ENCODE measurements at places on chromosomes 6 and 20. TPM values are rescaled to one million over a fixed set of nuclear protein-coding genes. Genes with fewer than 3 reads are reported as not detected.

DNA sequence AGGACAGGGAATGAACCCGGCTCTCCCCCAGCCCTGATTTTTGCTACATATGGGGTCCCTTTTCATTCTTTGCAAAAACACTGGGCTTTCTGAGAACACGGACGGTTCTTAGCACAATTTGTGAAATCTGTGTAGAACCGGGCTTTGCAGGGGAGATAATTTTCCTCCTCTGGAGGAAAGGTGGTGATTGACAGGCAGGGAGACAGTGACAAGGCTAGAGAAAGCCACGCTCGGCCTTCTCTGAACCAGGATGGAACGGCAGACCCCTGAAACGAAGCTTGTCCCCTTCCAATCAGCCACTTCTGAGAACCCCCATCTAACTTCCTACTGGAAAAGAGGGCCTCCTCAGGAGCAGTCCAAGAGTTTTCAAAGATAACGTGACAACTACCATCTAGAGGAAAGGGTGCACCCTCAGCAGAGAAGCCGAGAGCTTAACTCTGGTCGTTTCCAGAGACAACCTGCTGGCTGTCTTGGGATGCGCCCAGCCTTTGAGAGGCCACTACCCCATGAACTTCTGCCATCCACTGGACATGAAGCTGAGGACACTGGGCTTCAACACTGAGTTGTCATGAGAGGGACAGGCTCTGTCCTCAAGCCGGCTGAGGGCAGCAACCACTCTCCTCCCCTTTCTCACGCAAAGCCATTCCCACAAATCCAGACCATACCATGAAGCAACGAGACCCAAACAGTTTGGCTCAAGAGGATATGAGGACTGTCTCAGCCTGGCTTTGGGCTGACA is 28.8 kb upstream of the ZBP1 start:
- no peak for DNase-seq

- DNase-seq: peak; percentile 79
These were observed 72.9 kb downstream of the SNX5 start for GRCh38 chr20:17895641-17896171.

- DNase-seq: peak; percentile 31
These were observed 87.6 kb downstream of the ERMARD start for GRCh38 chr6:169839029-169839481.

Gene LMBRD1
- 85.3 TPM for total RNA-seq

GRCh38 chr20:37375227-37375626 is 29.3 kb downstream of the SRC start:
- peak; percentile 2 for DNase-seq

DNA sequence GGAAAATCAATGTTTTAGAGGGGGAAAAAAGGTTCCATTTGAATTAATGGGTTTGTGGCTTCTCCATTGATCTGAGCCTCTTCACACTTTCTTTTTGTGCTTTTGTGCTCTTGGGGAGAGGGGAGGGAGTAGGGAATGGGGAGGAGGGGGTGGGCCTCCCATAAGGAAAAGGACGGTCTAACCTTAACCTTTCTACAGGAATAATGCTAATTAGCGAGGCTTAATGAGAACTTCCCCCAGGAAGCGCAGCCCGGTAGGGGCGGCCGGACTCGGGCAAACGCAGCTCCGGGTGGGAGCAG is 103.0 kb downstream of the NOL4L start:
- DNase-seq: no peak

Gene OR2H2
- not detected for total RNA-seq

DNA sequence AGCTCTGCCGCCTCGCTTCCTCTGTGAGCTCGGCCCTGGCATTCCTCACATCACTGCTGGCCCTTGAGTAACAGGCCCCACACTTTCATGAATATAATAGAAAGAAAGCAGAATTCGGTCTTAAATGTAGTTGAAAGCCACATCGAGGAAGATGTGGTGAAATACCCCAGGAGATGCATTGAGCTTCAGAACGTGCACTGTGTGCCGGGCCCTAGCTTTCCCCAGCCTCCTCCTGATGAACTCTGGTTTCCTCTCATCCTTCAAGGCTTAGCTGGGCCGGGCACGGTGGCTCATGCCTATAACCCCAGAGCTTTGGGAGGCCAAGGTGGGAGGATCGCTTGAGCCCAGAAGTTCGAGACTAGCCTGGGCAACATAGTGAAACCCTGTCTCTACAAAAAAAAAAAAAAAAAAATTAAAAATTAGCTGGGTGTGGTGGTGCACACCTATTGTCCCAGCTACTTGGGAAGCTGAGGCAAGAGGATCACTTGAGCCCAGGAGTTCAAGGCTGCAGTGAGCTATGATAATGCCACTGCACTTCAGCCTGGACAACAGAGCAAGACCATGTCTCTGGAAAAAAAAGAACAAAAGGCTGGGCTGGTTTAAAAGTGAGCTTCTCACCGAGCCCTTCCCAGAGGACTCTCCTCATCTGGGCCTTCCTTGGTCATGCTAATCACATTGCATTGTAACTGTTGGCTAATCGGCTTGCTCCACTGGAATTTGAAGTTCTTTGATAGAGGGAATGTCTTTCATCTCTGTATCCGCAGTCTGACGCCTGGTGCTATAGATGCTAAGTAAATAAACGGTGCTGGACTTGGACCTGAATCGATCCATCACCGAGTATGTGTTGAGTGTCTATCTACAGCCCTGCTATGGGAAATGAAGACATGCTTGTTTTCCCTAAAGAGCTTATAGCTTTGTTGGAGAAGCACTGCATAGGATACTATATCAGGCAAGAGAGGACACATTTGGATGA is 43.8 kb upstream of the FOXQ1 start:
- DNase-seq: no peak
